ENCODE measurements at places on chromosomes 7 and 10.

DNA sequence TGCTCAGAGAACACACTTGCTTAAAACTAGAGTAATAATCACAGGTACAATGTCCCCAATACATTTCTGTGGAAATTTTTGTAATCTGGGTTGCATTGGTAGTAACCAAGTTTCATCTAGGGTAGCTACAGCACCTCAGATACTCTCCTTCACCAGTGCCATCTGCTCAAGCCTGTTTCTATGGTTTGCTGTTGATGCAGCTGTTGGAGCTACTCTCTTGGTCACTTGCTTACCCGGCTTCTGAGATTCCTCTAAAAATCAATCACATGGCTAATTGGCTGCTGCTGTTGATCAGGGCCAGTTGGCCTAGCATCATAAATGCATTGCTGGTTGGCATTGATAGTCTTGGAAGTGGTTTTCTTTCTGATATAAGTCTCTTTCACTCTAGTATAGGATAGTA is 220.8 kb downstream of the BICC1 start:
- no peak for DNase-seq

DNA sequence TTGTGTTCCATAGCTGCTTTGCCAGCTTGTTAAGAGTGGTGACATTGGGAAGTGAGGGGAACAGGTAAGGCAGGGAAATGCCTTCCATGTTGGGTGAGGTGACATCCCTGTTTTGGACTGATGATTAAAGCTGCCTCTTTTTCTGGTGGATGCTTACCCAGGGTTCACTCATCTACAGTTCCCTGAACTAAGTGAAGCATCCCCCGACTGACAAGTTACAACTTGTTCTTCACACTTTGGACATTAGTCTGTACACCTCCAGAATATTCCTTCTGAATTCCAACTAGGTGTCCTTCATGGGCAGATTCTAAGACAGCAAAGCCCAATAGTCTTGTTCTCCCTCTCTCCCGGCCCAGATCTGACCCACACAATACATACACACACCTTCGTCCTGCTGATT is 63.4 kb downstream of the HDAC9 start:
- DNase-seq, result no peak

DNA sequence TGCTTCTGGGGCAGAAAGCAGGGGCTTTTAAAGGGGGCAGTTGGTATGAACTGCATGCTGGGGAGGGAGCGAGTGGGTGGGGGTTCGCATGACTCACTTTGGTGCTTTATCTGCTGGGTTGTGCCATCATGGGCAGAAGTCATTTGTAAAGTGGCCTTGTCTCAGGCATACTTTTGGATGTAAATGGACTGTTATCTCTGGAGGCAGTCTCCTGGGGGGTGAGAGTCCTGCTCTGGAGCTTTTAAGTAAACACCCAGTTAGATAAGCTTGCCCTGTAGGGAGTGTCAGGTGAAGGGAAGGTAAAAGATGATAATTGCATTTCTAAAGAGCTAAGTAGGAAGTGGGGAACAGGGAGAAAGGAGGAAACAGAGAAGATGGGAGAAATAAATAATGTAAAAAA is 1.6 kb upstream of the GSTO1 start:
- DNase-seq, result no peak

GRCh38 chr10:123150986-123151736 is 3.0 kb upstream of the BUB3 start:
- DNase-seq, result no peak

DNA sequence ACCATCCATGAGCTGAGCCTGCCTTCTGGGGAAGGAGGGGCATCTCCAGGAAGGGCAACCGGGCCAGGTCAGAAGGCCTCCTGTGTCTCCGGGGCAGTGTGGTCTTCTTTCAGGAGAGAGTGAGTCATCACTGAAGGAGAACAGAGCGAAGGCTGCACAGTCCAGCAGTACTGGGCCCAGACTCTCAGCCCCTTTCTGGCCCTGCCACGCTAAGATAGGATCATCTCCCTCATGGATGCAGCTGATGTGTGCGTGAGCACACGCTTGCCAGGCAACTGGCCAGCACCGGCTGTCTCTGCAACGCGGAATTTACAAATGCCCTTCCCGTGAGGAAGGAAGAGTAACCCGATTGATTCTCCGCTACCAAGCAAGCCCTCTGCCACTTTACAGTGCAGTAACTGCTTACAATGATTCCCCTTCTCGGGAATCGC is 328.2 kb downstream of the TNS3 start:
- no peak for DNase-seq

GRCh38 chr10:101941871-101942270 is 98.3 kb upstream of the KCNIP2 start:
- DNase-seq, result no peak

DNA sequence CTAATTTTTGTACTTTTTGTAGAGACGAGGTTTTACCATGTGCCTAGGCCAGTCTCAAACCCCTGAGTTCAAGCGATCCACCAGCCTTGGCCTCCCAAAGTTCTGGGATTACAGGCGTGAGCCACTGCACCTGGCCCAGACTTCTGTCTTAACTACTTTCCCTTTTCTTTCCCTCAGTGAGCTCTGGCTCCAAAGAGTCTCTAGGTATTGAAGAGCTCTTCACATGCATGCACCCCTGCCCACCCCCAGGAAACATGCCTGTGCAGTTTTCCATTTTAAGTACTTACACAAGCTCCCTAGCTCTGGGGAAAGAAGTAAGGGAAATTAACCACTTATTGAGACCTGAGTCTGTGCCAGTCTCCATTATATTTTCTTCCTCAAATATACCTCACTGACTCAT is 2.0 kb downstream of the MYOZ1 start:
- DNase-seq, result no peak

- no peak for DNase-seq
Observed at GRCh38 chr7:30281791-30282190, 2.6 kb upstream of the ZNRF2 start.

DNA sequence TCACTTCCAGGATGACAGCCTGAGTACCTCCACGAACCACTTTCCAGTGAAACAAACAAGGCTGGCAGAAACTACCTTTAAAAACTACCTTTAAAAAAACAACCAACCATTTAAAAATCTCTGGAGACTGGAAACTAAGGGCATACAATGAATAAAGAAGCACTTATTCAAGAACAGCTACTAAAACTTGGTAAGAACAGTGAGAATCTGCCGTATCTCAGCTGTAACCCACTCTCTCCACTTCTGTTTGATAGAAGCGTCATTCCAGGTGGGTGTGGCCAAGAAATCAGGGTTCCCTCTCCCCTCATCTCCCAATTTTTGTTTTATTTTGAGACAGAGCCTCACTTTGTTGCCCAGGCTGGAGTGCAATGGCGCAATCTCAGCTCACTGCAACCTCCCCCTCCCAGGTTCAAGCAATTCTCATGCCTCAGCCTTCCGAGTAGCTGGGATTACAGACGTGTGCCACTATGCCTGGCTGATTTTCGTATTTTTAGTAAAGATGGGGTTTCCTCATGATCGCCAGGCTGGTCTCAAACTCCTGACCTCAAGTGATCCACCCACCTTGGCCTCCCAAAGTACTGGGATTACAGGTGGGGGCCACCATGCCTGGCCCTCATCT is 158.8 kb upstream of the CHST15 start:
- DNase-seq, result no peak

DNA sequence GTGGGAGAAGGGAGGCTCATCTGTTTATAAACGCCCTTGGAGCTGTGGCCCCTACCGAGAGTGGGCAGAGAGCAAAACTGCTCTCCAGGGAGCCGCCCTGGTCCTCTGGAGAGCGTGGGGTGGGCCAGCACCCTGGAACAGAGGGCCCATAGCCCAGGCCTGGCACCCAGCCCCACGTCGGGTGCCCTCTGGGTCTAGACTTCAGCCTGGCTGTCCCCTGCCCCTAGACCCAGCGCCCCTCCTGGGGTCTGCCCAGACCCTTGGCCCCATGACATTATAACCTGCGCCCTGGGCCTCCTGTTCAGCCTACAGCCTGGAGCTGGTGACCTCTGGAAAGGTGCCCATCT is 24.7 kb downstream of the GET4 start:
- DNase-seq, result no peak

DNA sequence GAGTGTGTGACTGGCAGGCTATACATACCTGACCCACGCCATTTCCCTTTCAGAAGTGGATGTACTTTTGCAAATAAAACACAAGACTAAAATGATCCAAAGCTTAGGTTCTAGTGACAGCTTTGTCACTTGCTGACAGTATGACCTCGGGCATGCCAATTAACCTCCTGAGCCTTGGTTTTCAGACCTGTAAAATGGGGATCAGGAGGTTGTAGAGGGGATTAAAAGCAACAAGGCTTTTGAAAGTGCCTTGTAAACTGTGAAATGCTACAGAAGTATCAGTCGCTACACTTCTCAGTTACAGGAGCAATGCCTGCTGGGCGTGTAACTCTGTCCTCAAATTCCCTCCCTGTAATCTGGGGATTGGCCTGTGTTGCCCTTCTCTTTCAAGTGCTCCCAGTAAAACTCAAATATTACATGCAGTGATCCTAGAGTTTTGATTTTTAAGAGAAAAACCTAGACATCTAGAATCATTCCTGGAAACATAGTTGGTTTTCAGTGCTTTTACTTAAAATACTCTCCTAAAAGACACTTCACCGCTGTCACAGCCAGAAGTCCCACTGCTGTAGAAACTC is 8.8 kb upstream of the GRB10 start:
- no peak for DNase-seq

DNA sequence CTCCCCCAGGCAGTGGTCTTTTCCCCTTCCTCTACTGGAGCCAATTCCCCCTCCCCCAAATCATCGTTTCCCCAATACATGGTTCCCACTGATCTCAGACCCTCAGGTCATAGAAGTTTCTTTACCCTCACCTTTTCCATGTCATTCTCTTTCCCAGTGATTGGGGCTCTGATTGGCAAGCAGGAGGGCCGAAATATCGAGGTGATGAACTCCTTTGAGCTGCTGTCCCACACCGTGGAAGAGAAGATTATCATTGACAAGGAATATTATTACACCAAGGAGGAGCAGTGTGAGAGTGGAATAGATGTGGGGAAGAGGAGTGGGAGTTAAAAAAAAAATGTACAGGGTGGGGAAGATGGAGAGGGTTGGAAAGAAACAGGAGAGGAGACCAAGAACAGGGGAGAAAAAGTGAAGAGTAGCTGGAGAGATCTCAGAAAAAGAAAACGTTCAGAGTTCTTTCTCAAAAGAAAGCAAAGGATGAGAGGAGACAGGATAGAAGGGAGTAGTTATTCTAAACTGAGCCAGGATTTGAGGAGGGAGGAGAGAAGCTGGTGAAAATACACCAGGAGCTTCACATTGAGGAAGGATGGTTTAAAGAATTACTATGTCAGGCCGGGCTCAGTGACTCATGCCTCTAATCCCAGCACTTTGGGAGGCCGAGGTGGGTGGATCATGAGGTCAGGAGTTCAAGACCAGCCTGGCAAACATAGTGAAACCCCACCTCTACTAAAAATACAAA is 858 bp downstream of the COPS6 start:
- no peak for DNase-seq

DNA sequence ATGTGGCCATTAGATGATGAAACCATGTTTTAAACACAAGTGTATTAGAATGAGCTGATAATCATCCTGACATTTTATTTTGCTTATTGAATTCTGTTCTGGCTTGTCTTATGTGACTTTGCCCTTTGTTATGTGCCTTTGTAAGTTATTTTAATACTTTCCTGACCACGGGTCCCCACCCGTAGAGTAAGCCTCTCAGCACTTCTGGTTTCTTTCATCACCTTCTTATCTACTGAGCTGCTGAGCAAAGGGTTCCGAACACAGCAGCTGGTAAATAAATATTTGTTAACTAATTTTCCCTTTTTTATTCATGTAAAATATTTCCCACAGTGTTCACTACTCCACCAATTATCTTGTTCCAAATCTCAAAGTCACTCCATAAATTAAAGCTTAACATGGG is 1115.3 kb downstream of the SORCS3 start:
- no peak for DNase-seq

DNA sequence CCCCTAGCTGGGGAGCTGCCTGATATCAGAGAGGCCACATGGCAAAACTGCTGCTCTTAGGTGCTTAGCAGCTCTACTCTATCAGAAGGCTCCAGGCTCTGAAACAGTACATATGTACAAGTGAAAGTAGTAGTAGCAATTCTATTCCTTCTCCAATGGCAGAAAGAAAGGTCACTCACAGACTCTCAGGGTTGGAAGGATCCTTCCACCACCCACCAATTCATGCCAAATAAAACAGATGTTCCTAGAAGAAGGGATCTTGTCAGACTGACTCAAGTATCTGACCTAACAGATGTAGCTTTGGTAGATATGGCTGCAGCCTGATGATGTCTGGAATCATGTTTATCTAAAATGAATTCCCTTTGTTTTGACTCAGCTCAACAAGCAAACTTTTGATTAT is 8.0 kb upstream of the ALDH18A1 start:
- no peak for DNase-seq

GRCh38 chr7:90229682-90230081 is 15.3 kb upstream of the CFAP69 start:
- no peak for DNase-seq

- no peak for DNase-seq
Observed at GRCh38 chr10:112361951-112362751, 11.8 kb upstream of the ACSL5 start.

DNA sequence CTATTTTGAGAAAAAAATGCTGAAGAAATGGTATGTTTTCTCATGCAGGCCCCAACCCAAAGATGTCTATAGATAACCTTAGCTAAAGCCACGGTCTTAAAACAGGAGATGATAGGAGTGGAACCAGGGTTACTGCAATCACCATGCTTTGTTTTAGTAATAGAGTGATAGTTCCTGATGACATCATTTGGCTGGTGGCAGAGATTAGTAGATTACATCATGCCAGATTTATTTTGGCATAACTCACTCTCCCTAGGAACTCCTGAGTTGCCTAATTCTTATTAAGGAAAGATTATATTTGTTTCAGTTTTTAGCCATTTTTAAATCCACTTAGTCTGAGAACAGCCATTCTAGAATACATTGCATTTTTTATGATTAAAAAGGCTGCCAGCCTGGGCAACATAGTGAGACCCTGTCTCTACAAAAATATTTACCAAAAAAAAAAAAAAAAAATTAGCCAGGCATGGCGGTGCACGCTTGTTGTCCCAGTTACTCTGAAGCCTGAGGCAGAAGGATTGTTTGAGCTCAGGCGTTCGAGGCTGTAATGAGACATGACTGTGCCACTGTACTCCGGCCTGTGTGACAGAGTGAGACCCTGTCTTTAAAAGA is 17.8 kb downstream of the ENO4 start:
- DNase-seq, result no peak

DNA sequence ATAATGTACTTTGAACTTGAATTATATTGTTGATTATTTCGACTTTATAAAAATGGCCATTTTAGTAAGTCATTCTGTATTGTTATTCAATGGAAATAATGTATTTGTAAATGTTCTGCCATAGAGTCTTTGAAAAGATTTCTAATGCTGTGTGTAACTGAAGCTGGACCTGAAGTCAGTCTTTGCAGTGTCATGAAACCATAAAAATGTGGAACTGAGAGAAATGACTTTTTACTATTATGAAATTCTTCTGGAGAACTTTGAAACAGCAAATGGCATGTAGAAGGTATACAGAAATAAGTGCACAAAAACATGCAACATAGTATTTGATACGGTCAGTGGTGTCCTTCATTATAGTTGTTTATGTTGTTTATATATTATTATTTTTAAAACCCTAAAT is 59.7 kb upstream of the ADRA2A start:
- no peak for DNase-seq

GRCh38 chr10:114874827-114875411 is 53.3 kb downstream of the FHIP2A start:
- no peak for DNase-seq

GRCh38 chr7:32299133-32299702 is 191.0 kb downstream of the LSM5 start:
- DNase-seq, result no peak

- DNase-seq, result no peak
Observed at GRCh38 chr7:18958627-18959026, 158.8 kb downstream of the TWIST1 start.

- no peak for DNase-seq
Observed at GRCh38 chr7:90919816-90920215, 323.7 kb downstream of the CDK14 start.

Measured in C1 segment of cervical spinal cord (tissue), 14 donors.